ENCODE measurements at places on chromosomes 1 and 21.

- DNase-seq, result no peak
Observed at GRCh38 chr1:233569636-233570035, 44.3 kb upstream of the KCNK1 start.

GRCh38 chr1:100481303-100481702, 56.6 kb upstream of the GPR88 start:
- no peak for DNase-seq

DNA sequence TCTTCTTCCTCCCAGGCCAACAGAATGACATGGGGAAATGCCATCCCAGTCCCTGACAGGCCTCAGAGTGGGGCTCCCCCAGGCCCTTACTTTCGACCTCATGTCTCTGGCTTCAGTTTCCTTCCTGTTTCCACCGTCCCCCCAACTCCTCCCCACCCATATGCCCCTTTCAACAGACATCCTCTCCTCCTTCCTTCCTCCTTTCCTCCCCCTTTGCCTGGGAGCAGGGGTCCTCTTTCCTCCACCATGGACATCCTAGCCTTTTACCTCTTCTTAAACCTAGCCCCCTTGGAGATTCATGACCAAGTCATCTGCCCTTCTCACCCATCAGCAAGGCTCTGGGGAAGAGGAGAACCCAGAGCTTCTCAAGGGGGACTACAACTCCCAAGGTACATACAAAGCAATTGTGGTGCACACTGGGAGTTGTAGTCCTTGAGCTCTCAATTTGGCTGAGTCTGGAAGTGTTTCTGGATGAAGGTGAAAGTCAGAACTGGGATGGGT, 4.0 kb downstream of the ZBTB7B start:
- DNase-seq, result no peak

DNA sequence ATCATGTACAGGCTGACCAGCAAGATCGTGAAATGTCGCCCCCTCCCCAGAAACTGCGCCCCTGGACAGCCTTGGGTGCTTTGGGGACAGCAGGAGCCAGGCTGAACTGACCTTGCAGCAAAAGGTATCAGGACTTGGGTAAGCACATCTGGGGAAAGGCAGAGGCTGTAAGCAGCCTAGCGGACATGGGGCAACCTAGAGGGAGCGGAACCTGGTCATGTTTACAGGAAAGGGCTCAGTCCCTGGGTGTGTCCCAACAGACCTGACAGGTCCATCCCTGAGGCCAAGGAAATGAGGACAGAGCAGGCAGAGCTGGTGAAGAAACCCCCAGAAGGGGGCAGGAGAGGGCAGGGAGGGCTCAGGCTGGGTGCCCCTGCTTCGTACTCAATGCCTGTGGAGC, 3.1 kb upstream of the S100A8 start:
- DNase-seq, result no peak

DNA sequence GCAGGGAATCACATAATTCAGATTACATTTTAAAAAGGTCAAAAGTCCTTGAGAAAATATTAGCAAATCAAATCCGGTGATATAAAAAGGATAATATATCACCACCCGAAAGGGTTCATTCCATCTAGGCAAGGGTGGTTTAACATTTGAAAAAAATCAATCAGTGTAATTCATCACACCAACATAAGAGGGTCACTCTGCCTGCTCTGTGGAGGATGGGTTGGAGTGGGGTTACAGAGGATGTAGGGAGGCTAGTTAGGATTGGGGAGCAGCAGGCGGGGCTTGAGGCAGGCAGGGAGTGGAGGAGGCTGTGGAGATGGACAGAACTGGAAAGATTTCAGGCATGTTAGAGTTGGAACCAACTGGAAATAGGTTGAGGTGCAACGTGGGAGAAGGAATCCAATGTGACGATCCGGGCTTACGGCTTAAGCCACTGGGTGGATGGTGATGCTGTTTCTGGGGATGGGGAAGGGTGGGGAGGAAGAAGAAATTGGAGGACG, 12.5 kb downstream of the ADORA1 start:
- DNase-seq, result no peak

DNA sequence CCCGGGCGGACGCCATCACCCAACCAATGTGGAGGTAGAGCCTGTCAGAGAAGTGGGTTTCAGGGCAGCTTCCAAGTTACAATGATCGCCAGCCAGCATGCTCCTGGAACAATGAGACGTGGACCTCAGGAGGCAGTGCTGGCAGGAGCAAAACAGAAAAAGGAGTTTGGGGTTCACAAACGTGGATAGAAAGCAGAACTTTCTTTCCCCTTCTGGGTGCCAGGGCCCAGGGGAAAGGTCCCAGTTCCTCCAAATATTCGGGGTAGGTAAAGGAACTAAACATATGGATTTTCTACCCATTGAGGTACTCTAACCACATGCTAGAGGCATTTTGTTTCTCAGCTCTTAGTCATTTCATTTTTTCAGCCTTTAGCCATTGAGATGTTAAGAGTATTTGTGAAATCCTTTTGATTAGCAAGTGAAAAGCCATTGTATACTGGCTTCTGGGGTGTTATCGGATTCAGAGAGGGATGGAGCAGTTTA, 488.4 kb upstream of the ADGRL2 start:
- no peak for DNase-seq

- DNase-seq, result no peak
Observed at GRCh38 chr1:90046635-90047034, 51.7 kb downstream of the ZNF326 start.

- DNase-seq, result no peak
Observed at GRCh38 chr1:203152158-203153034, 23.2 kb downstream of the MYBPH start.

DNA sequence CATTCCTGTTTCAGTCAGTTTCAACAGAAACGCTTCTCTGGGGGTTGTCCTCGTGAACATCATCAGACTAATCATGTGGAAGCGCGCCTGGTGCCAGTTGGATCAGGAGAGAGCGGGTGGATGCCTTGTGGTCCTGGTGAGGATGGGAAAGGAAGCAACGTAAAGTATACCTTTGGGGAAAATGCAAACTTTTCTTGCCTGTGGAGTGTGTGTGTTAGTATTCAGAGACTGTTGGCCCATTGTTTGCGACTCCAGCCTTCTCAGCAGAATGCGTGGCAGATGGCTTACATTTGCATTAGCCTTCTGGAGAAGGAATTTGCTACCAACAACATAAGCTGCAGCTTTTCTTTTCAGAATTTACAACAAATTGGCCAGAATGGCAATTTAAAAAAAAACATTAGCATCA, 173.9 kb downstream of the RWDD3 start:
- DNase-seq, result no peak

- DNase-seq, result no peak
Observed at GRCh38 chr1:187464320-187464719, 635.6 kb downstream of the PLA2G4A start.

DNA sequence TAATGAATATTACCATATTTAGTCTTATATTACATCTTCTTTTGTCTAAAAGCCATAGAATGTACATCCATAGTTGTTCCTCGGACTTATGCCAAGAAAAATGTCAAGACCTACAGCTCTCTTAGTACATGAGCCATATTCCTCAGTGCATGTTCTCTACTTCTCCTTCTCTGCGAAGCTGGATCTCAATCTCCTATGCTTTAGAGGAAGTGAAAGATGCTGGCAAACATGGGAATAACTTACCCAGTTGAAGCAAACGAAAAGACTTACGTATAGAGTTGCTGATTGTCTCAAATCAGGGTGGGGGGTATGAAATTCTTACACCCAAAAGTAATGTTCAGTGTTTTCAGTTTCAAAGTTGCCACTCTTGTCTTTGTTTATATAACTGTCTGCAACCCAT, 32.7 kb downstream of the OR13G1 start:
- no peak for DNase-seq

GRCh38 chr1:184416481-184416880, 29.7 kb downstream of the C1orf21 start:
- DNase-seq, result no peak
